ENCODE measurements at places on chromosomes 6 and 20.

- H3K27me3 ChIP-seq: no peaks in the 10 kb centered on the region
- no peak overlapping the region for H3K27ac ChIP-seq
- no peaks in the 10 kb centered on the region for H3K4me1 ChIP-seq
- H3K36me3 ChIP-seq: no peaks in the 10 kb centered on the region
- DNase-seq: no peak
- no peak overlapping the region for H3K4me3 ChIP-seq
Observed at GRCh38 chr6:44956396-44956795, 371.7 kb upstream of the RUNX2 start.

GRCh38 chr6:29995340-29995777 lies 53.0 kb downstream of the HLA-A start:
- H3K27ac ChIP-seq: no peak overlapping the region
- DNase-seq: no peak
- H3K4me1 ChIP-seq: no peaks in the 10 kb centered on the region
- no peaks in the 10 kb centered on the region for H3K27me3 ChIP-seq
- H3K36me3 ChIP-seq: no peaks in the 10 kb centered on the region

GRCh38 chr6:42022755-42023384 lies 27.5 kb upstream of the TAF8 start:
- no peak for DNase-seq
- peaks cover 4% of the 10 kb centered on the region for H3K4me1 ChIP-seq
- H3K4me3 ChIP-seq: no peak overlapping the region
- no peaks in the 10 kb centered on the region for H3K36me3 ChIP-seq
- H3K27ac ChIP-seq: no peak overlapping the region

- no peaks in the 10 kb centered on the region for H3K27me3 ChIP-seq
- peaks cover 1% of the 10 kb centered on the region for H3K4me1 ChIP-seq
- H3K36me3 ChIP-seq: no peaks in the 10 kb centered on the region
- no peak overlapping the region for H3K4me3 ChIP-seq
- H3K27ac ChIP-seq: no peak overlapping the region
Observed at GRCh38 chr6:111487661-111488060, 4.6 kb upstream of the REV3L start.

DNA sequence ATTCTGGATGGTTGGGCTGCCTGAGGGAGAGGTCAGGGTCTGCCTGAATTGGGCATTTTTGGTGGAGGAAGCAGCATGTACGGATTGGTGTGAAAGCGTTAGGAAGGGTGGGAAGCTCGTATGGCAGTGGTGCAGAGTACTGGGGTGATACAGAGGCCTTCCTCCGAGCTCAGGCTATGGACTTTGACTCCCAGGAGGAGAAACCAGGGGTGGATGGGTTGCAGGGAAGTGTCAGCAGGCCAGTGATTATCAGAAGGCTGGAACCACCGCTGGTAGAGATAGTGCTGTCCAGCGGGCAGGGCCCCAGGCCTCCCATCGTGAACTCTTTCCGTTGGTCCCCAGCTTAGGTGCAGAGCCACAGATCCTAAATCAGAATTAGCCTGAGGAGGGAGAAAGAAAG lies 5.3 kb downstream of the WFDC5 start:
- no peaks in the 10 kb centered on the region for H3K4me1 ChIP-seq
- no peak overlapping the region for H3K4me3 ChIP-seq
- no peaks in the 10 kb centered on the region for H3K36me3 ChIP-seq
- no peaks in the 10 kb centered on the region for H3K27me3 ChIP-seq

GRCh38 chr6:157229713-157230112 lies 93.6 kb downstream of the TMEM242 start:
- DNase-seq: no peak
- H3K27ac ChIP-seq: no peak overlapping the region
- H3K36me3 ChIP-seq: no peaks in the 10 kb centered on the region
- no peaks in the 10 kb centered on the region for H3K27me3 ChIP-seq

All from iPS DF 6.9 (cell line).